ENCODE measurements at places on chromosomes 2 and 18.

DNA sequence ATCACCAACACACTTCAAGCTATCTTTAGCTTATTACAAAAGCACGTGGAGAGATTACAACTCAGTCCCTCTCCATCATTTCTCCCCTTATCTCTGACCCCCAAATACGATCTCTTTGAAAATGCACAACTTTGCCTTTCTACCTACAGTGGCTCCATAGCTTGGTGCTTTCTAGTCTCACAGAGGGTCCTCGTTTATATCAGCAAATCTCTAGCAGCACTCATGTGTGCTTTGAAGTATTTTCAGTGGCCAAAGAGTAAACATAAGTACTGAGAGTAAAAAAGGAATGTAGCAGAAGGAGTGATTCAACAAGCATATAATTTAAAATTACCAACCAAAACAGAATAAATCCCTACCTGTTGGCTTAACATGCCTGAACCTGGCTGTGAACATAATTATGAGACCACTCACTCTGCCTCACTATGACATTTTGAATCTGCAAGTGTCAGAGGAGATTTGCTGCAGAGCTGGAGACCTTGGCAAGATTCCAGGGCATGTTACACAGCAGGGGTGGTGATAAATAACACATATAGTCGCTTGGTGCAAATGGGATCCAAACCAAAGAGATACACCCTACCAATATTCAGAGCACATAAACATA is 54.6 kb downstream of the LAMA3 start:
- no peak for DNase-seq

- no peak for DNase-seq
Observed at GRCh38 chr2:173359231-173359630, 4.6 kb downstream of the CDCA7 start.

DNA sequence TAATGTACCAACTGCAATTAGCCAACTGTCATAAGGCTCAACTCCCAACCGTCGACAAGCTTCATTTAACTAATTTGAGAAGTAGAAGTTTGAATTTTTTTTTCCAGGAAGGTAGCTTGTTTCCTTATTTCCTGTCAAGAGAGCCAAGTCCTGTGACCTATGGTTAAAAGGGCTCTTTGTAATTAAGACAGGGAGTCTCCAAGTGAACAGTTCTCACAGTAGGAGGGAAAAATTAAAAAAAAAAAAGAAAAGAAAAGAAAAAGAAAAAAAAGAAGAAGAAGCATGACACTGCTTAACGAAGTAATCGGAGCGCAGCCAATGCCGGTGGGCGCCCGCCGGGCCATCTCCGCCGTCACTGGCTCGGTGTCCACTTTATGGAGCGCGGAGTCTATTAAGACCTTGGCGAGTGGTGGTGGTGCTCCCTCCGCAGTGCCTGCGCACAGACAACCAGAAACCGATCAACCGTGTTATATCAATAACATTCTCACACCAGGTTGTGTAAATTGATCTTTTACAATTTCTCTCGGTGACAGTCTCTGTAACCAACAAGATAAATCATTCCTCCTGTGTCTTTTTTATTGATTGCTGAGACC is 197.2 kb upstream of the POU3F3 start:
- DNase-seq = no peak

- DNase-seq = no peak
Observed at GRCh38 chr2:54524226-54524991, 68.3 kb downstream of the SPTBN1 start.

- no peak for DNase-seq
Observed at GRCh38 chr18:48669180-48669675, 130.4 kb downstream of the CTIF start.

- DNase-seq = no peak
Observed at GRCh38 chr2:105775809-105776559, 31.3 kb downstream of the NCK2 start.

DNA sequence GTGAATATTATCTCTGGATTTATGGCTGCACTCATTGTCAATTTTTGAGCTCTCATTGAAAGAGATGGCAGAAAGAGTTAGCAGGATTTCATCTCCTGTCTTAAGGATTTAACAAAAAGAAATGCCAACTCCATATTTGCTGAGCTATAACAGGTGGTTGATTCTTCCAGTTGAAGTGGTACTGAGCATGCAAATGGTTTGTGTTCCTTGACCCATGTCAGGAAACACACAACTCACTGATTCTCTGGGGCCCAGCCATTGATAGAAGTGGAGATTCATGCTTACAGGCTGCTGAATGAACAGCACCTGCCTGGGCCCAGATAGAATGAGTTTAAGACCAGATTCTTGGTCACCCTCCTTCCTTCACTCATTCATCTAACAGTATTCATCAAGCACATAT is 128.8 kb downstream of the CERS6 start:
- DNase-seq = no peak

DNA sequence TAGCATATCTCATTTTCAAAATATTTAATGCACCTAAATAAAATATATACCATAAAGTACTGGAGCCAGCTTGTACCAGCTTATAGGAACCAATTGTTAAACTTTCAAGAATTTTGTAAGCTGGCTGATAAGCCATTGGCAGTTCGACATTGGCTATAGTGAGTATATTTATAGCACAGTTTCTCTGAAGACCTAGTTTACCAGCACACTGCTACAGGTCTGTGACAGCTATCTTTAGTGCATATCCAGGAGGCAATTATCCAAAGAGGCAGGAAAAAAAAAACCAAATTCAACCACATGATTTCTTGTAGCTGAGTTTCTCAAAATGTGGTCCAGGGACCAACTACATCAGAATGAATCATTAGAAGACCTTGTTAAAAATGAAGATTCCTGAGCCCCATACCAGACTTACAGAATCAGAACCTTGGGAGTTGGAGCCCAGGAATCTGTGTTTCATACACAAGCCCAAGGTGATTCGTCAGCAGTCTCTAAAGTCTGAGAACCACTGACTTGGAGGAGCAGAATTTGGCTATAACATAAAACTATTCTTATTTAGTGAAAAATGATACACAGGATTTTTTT is 279.0 kb upstream of the NRP2 start:
- DNase-seq = no peak

- DNase-seq = no peak
Observed at GRCh38 chr2:6392966-6393365, 472.7 kb downstream of the CMPK2 start.

DNA sequence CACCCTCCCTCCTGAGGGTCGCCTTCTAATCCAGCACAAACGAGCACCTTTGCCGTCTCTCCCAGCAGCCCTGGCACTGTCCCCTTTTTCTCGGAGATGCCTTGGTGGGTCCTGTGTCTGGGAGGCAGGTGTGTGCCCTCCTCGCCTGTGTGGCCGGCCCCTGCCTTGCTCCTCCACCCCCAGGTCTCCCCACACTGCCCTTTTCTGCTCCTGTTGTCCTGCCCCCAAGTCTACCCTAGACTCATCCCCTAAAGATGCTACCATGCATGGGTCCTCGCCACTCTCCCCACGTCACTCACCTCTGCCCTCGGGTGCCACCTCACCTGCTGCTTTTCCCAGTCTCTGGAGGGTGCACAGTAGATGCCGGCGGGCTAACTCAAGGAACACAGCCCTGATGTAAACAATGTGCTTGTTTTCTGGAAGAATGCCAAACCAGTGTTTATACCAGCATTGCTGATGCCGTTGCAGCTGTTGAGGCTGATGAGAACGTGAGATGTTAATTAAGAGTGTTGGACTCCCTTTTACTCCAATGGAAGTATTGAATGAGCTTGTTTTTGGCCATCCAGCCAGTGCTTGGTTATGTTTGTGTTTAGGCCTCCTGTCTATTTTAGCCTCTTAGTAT is 223.1 kb downstream of the AGAP1 start:
- DNase-seq = no peak

DNA sequence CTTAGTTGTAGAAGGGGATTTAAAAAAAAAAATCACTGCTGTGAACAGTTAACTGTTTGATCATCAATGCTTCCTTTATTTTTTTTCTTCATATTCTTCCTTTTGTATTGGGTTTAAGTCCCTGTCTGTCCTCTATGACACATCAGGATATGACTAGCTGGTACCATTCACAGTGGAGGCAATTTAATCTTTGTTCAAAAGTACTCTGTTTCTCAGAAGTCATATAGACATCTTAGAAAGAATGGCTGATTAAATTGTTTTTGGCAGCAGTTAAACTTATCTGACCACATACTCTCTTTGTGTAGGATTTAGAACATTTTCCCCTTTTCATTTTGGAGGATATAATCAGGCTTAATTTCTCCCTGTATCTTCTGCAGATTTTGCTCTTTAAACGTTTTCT is 807.8 kb upstream of the CDH2 start:
- DNase-seq = no peak

- no peak for DNase-seq
Observed at GRCh38 chr2:204900487-204900886, 355.2 kb downstream of the PARD3B start.

GRCh38 chr2:149188291-149188690 is 142.1 kb upstream of the LYPD6 start:
- no peak for DNase-seq

DNA sequence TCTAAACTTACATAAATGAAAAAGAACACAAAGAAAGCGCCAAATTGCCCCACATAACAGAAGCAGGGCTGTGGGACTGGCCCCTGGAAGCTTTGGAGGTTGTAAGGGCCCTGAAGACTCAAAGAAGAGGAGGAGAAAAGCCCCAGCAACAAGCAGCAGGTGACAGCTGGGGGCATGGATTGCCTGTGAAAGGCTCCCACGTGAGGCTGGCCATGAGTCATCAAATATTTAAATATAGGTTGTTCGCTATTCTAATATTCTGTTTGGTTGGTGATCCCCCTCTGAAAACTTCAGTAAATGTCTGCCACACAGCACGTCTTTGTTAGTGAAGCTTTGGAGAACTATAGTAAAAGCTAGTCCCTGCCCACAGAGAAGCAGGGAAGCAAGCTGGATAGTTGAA is 132.4 kb downstream of the MREG start:
- DNase-seq = no peak

GRCh38 chr2:102841107-102841840 is 79.4 kb downstream of the TMEM182 start:
- DNase-seq = no peak
